ENCODE measurements at places on chromosomes 1 and 21.
A peak's percentile ranks its signal among the peaks of the same experiment; 100 is the strongest.

GRCh38 chr1:6599141-6599975, 3.3 kb downstream of the KLHL21 start:
- peak; percentile 41 for DNase-seq

DNA sequence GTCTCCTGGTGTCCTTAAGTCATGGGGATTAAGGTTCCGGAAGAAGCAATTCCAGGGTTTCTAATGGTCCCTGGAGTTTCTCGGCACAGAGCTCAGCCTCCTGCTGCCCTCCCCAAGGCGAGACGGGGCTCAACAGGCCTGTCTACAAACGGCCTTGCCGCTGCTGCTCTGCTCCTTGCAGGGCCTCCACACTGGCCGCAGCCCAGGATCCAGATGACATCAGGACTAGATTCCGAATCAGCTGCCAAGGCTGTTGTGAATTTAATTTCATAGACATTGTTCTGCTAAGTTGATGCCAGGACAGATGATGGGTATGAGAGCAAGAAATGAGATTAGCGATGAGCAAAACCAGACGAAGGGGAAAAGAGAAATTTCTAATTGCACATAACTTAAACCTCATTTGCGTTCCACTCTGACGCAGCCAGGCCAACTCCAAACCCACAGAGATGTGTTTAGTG, 103.6 kb upstream of the BACE2 start:
- no peak for DNase-seq

DNA sequence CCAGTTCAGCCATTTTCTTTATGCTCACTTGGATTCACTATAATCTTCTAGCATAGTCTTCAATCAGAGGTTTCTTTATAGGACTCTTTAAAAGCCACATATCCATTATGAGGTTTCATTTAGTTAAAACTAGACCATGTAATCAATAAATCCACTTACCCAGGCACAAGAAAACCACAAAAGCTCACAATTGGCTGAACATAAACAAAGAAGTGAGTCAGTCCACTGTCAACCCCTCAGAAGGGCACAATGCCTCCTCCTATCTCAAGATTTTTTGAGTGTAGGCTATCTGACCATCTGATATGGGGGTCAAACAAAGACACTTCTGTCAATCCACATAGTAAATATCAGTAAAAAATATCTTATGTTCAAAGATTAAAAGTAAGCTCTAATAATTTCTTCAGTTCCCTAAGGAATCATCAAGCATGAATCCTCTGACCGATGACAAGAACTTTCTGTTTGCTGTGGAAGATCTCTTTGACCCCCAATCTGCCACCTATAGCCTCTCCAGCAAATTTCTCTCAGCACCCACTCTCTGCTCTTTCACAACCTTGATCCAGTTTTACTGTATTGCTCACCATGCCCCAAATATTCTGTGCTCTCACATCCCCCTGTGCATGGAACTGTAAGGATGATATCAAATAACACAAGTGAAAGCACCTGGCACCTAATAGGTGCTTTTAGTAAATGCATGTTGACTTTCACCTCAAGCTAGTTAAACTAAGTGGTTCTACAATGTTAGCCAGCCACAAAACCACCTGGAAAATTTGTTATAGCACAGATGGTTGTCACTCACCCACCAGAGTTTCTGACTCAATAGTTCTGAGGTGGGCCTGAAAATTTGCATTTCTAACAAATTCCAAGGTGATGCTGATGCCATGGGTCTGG, 16.7 kb downstream of the RAB3B start:
- DNase-seq: no peak

- DNase-seq: no peak
Observed at GRCh38 chr1:156214024-156214748, 1.4 kb downstream of the PMF1 start.

DNA sequence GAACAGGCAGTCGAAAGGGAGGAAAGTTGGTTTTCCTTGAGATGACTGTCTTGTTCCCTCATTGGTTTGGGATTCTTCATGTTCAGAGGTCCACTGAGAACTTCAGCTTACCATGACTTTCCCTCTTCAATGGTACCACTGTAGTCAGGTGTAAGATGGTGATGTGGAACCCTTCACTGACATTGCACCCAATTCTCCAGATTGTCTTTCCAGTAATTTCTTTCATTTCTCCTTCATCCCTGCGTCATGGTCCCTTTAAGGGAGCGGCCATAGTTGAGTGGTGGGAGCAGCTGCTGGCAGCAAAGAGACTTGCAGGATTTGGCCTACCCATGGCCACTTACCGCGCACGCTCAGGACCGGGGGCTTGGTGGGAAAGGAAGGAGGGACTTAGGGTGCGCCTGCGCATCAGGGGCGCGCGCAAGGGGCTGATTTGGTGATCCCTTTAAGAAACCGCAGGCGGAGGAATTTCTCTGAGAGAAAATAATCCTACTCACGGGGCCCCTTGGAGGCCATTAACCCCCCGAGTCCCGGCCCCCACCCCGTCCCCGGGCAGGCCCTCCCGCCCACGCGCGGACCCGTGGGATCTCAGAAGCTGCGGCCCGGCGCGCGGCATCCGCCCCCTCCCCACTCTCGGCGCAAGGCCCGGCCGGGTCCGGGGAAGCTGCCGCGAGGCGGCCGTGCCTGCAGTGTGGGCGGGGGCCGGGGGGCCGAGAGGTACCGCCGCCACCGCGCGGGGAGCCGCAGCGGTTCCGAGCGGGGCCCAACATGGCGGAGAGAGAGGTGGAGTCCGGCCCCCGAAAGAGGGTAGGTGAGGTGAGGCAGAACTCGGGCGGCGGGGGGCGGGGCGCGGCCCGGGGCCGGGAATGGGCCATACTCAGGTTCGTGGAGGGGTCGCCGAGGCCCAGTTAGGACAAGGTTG, at the start of gene ZMYM4:
Gene ZMYM4 (plus strand): TSS at position 428 of the 919 bp plus-strand sequence. CDS start 338 bp downstream, at position 766.
- DNase-seq: peak; percentile 95

- DNase-seq: no peak
Observed at GRCh38 chr1:112537456-112537855, 28.7 kb downstream of the WNT2B start.

- DNase-seq: no peak
Observed at GRCh38 chr1:88275259-88275862, 408.7 kb upstream of the PKN2 start.

DNA sequence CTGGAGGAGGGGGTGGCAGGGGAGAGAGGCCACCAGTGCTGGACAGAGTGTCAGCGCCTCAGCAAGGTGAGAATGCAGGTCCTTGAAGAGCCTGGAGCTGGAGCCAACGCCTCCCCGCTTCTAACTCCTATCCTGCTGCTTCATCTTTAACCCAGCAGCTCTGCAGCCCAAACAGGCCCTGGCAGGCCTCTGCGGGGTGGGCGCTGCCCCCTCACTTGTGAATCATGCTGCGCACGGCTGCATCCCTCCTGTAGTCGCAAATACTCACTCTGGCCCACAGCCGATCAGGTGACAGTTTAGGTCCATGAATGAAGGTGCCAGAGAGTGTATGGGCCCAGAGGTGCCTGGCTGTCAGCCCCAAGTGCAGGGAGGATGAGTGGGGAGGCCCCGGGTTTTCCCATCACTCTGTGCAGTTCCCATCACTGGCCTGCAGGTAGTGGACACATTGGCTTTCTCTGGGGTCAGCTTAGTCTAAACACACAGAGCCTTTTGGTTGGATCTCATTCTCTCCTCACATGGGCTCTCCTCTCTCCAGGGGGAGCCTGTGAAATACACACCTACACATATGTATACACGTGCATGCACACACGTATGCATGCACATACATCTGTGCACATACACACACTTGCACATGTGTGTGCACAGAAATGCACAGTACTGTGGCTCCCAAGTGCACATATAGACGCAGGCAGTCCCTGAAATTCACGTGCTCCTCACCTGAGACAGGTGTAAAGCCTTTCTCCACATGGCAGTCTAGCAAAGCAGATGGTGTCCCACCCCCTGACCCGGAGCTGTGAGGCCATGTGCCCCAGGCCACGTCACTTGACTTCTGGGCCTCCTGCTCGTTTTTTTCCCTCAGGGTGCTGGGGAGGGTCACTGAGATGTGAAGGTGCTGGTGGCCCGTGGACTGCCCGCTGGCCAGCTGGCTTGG, 52.0 kb downstream of the TRIM11 start:
- DNase-seq: no peak

GRCh38 chr1:245953876-245954660, 553.0 kb downstream of the SMYD3 start:
- DNase-seq: peak; percentile 11

DNA sequence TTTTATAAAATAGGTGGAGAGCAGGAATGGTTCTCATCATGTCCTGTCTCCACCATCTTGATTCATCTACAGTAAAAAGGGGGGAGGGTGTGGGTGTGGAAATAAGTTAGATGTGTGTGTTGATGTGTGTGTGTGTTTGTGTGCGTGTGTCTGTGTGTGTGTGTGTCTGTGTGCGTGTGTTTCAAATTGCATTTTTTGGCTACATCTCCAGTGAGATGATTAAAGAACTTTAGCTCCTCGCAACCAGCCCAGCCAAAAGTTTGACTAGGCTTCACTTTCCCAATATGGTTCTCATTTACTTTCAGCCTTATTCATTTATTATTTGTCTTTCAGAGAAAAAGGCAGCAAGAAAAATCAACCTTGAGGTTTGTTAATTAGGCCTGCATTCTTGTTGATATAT, 14.7 kb upstream of the HAO2 start:
- DNase-seq: no peak

Measured in CD4-positive, alpha-beta T cell treated with Interferon gamma for 1 hour (primary cell).